B cell (primary cell): ENCODE measurements at places on chromosomes 6 and 20. TPM values are rescaled to one million over a fixed set of nuclear protein-coding genes. Genes with fewer than 3 reads are reported as not detected.

DNA sequence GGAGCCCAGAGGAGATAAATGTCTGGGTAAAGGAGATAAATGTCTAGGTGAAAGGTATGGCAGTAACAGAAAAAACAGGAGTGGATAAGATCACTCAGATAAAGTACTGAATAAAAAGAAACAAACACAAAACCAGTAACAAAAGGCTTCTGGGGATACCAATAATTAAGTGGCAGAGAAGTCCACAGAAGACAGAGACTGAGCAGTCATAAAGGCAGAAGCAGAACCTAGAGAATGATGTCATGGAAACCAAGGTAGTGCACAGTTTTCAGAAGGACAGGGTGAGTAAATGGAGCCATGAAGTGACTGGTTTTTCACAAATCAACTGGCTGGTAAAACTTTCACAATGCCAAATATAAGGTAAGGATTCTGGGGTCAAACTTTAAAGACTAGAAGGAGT lies 80.9 kb upstream of the PLN start:
- H3K27me3 ChIP-seq = no peaks in the 10 kb centered on the region
- no peak overlapping the region for H3K4me3 ChIP-seq
- peaks cover 31% of the 10 kb centered on the region for H3K36me3 ChIP-seq
- H3K4me1 ChIP-seq = no peaks in the 10 kb centered on the region
- no peak for DNase-seq
- no peak overlapping the region for H3K27ac ChIP-seq

GRCh38 chr6:92719773-92720172 lies 699.6 kb downstream of the EPHA7 start:
- H3K27me3 ChIP-seq = no peaks in the 10 kb centered on the region
- DNase-seq = no peak
- H3K27ac ChIP-seq = no peak overlapping the region
- no peaks in the 10 kb centered on the region for H3K4me1 ChIP-seq

DNA sequence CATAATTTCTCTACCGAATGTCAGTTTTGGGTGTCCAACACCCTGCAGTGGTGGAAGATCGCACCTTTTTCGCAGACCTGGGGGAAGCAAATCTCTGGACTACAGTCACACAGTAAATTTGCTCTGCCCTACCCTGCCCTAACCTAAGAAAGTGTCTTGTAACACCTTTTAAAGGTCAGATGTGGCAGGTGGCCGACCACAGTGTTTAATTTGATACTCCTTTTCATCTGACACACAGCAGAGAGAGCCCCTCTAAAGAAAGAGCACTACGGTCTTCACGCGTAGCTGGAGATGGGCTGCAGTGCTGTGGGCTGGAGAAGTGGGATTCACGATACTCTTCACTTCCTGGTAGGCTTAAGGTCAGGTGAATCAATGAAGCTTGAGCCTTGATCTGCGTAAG lies 109.9 kb downstream of the TMEM242 start:
- H3K4me1 ChIP-seq = no peaks in the 10 kb centered on the region
- H3K27me3 ChIP-seq = no peaks in the 10 kb centered on the region
- no peak for DNase-seq
- H3K4me3 ChIP-seq = no peak overlapping the region
- H3K36me3 ChIP-seq = peaks cover 1% of the 10 kb centered on the region

- no peak overlapping the region for H3K27ac ChIP-seq
- no peak for DNase-seq
Measured at GRCh38 chr6:56435326-56435725, 187.9 kb upstream of the COL21A1 start.

GRCh38 chr6:82022614-82023129 lies 224.9 kb downstream of the IBTK start:
- no peak overlapping the region for H3K27ac ChIP-seq
- no peaks in the 10 kb centered on the region for H3K4me1 ChIP-seq
- H3K36me3 ChIP-seq = no peaks in the 10 kb centered on the region
- no peak overlapping the region for H3K4me3 ChIP-seq

DNA sequence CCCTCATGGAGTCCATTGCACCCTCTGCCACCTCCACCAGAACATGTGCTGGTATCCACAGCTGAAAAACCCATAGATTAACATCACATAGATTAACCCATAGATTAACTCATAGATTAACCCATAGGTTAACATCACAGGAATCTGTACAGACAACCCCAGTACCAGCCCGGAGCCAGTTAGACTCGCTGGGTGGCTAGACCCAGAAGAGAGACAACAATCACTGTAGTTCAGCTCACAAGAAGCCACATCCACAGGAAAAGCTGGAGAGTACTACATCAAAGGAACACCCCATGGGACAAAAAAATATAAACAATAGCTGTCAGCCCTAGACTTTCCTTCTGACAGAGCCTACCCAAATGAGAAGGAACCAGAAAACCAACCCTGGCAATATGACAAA lies 25.1 kb downstream of the SERPINB9 start:
- H3K4me3 ChIP-seq = no peak overlapping the region
- DNase-seq = no peak
- no peaks in the 10 kb centered on the region for H3K27me3 ChIP-seq
- peaks cover 72% of the 10 kb centered on the region for H3K4me1 ChIP-seq
- peak overlapping the region; percentile 52 for H3K27ac ChIP-seq

- H3K4me3 ChIP-seq = no peak overlapping the region
- DNase-seq = no peak
- no peaks in the 10 kb centered on the region for H3K4me1 ChIP-seq
- no peaks in the 10 kb centered on the region for H3K27me3 ChIP-seq
- no peaks in the 10 kb centered on the region for H3K36me3 ChIP-seq
- no peak overlapping the region for H3K27ac ChIP-seq
Measured at GRCh38 chr6:20242397-20242796, 30.1 kb upstream of the MBOAT1 start.

DNA sequence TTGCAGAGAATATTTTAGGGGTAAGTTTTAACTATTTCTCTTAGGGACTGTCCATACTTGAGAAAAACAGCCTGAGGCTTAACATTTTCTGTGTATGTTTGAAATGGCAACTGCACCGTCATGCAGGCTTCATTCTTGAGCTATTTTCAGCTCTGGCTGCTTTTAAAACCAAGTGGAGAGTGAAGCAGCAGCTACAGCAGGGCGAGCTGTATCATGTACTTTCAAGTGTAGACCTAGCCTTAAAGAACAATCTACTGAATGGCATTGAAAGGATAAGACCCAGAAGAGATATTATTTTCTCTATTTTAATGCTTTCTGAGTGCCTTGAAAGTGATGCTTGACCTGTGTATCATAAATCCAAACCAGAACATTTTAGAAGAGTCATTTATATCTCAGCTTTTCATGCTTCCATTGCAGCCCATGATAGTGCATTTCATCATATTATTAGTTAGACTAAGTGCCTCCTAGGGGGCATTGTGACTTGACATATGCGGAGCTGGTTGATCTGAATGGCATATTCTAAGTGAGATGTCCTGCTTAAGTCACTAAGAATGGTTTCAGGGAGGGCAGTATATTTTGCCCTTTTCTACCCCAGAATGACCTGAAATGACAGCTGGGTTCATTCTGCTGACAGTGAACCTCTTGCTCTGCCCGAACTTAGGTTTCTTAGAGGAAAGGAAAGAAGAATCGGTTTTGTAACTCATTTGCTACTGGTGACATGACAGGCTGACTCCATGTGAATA lies 85.3 kb downstream of the NKAIN2 start:
- H3K36me3 ChIP-seq = no peaks in the 10 kb centered on the region
- H3K4me3 ChIP-seq = no peak overlapping the region
- H3K4me1 ChIP-seq = no peaks in the 10 kb centered on the region

GRCh38 chr20:17911927-17912326 lies 56.7 kb downstream of the SNX5 start:
- H3K4me1 ChIP-seq = no peaks in the 10 kb centered on the region
- no peaks in the 10 kb centered on the region for H3K36me3 ChIP-seq
- no peak overlapping the region for H3K4me3 ChIP-seq

DNA sequence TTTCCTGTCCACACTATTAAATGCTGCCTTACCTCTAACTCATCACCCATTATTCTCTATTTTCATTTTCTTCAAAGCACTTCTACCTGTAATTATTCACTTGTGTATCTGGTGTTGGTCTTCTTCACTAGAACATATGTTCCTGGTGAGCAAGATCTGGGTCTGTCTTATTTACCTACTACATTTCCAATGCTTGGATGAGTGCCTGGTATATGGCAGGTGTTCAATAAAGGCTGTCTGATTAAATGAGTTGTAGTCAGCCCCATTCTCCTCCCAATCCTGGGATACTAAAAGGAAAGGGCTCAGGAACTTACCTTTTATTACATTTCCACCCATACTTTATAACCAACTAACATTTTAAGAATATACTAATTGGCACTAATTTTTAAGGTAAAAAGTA lies 61.0 kb downstream of the CEP162 start:
- no peaks in the 10 kb centered on the region for H3K27me3 ChIP-seq
- no peak for DNase-seq
- H3K4me3 ChIP-seq = no peak overlapping the region
- H3K27ac ChIP-seq = no peak overlapping the region
- H3K36me3 ChIP-seq = peaks cover 2% of the 10 kb centered on the region
- H3K4me1 ChIP-seq = peaks cover 8% of the 10 kb centered on the region

DNA sequence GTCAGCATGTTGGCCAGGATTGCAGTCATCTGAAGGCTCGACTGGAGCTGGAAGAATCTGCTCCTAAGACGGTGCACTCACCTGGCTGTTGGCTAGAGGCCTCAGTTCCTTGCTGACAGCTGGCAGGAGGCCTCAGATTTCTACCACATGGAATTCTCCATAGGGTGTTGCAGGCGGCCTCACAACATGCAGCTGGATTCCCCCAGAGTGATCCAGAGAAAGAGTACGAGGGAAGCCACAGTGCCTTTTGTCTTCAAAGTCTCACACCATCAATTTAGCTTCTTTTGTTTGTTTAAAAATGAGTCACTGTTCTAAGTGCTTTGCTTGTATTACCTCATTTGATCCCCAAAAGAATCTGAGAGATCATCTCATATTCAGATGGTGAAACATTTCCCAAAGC lies 65.5 kb upstream of the FYN start:
- no peaks in the 10 kb centered on the region for H3K27me3 ChIP-seq
- H3K4me1 ChIP-seq = no peaks in the 10 kb centered on the region
- DNase-seq = no peak
- H3K36me3 ChIP-seq = no peaks in the 10 kb centered on the region
- H3K27ac ChIP-seq = no peak overlapping the region

GRCh38 chr6:29097803-29098202 lies 1.5 kb upstream of the OR2J1 start:
- no peaks in the 10 kb centered on the region for H3K4me1 ChIP-seq
- no peak overlapping the region for H3K27ac ChIP-seq
- peaks cover 9% of the 10 kb centered on the region for H3K27me3 ChIP-seq
- H3K36me3 ChIP-seq = no peaks in the 10 kb centered on the region
- no peak overlapping the region for H3K4me3 ChIP-seq

GRCh38 chr6:130132286-130132701 lies 90.5 kb downstream of the SAMD3 start:
- no peak for DNase-seq
- peak overlapping the region; percentile 91 for H3K27ac ChIP-seq
- peak overlapping the region; percentile 0 for H3K4me3 ChIP-seq
- peaks cover 34% of the 10 kb centered on the region for H3K4me1 ChIP-seq
- H3K27me3 ChIP-seq = no peaks in the 10 kb centered on the region

GRCh38 chr6:96923871-96924493 lies 546 bp upstream of the KLHL32 start:
- H3K36me3 ChIP-seq = no peaks in the 10 kb centered on the region
- H3K4me1 ChIP-seq = peaks cover 11% of the 10 kb centered on the region
- peak overlapping the region; percentile 93 for H3K27ac ChIP-seq
- H3K4me3 ChIP-seq = peak overlapping the region; percentile 70
- DNase-seq = no peak

GRCh38 chr6:79734374-79734773 lies 103.2 kb downstream of the SH3BGRL2 start:
- H3K4me1 ChIP-seq = no peaks in the 10 kb centered on the region
- DNase-seq = no peak
- H3K36me3 ChIP-seq = no peaks in the 10 kb centered on the region

DNA sequence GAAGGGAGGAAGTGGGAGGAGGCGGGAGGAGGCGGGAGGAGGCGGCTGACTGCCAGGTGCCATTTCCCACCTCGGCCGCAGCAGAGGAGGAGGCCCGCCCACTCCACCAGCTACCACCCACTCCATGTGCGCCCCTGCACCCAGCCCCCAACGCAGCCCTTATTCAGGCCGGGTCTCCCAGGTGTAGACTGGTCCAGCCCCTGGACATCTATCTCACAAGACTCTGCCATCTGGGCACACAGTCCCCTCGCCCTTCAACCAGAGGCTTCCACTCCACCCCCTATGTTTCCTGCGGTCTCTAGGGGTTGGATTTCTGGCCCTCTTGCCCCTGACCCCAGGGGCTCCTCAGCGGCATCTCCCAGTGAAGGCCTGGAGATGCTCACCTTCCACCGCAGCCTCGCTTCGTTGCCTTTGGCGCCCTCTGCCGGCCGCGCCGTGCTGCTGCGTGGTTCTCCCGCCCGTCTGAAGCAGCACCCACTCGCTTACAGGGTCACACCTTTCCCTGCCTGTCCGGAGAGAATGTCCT lies 32.6 kb upstream of the FAM83D start:
- H3K4me1 ChIP-seq = peaks cover 52% of the 10 kb centered on the region
- no peak overlapping the region for H3K4me3 ChIP-seq
- peak overlapping the region; percentile 78 for H3K27ac ChIP-seq
- peaks cover 2% of the 10 kb centered on the region for H3K36me3 ChIP-seq

DNA sequence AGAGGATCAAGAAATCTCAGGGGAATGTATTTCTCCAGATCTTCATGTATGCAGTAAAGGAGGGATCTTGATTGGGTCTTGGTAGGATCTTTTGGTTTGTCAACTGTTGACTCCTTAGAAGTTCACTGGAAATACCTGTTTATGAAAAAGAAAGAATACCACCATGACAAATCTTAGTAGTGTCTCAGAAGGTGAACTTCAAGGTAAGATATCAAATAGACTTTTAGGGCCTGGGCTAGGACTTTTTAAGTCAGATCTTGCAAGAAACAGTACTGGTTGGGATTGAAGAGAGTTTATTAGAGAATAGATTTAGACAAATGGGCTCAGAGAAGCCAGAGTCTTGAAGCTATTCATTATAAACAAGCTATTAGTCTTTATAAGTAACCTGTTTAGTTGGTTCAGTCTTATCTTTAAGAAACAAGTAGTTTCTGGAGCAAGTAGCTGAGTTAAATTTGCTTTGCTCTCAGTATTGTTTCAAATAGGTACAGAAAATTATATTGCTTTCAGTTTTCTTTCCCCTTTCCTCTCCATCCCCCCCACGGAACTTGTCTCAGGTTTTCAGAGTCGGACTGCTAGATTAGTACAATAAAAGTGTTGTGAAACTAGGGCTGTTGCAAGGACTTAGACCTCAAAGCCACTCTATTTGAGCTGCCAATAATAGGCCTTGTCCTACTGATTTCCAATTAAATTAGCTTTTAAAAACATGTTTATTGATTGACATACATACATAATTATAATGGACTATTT lies 529.1 kb upstream of the CITED2 start:
- no peak overlapping the region for H3K4me3 ChIP-seq
- peak; percentile 62 for DNase-seq
- no peaks in the 10 kb centered on the region for H3K27me3 ChIP-seq
- H3K27ac ChIP-seq = peak overlapping the region; percentile 64
- H3K4me1 ChIP-seq = no peaks in the 10 kb centered on the region

The RAB23 gene
- total RNA-seq = 0.78 and 0.94 TPM in 2 replicates

The C6orf15 gene
- not detected in 2 replicates for total RNA-seq

The BPIFB6 gene
- total RNA-seq = not detected in 2 replicates

The MOG gene
- total RNA-seq = not detected in 2 replicates

The CAGE1 gene
- total RNA-seq = 0.32 and 0.34 TPM in 2 replicates

The BPIFB4 gene
- not detected in 2 replicates for total RNA-seq

The PRKN gene
- 6.2 and 6.7 TPM in 2 replicates for total RNA-seq

The PGC gene
- not detected in 2 replicates for total RNA-seq

The MRAP2 gene
- not detected in 2 replicates for total RNA-seq
